Midbrain (tissue), 1 donor: ENCODE measurements at places on chromosomes 4 and X.

DNA sequence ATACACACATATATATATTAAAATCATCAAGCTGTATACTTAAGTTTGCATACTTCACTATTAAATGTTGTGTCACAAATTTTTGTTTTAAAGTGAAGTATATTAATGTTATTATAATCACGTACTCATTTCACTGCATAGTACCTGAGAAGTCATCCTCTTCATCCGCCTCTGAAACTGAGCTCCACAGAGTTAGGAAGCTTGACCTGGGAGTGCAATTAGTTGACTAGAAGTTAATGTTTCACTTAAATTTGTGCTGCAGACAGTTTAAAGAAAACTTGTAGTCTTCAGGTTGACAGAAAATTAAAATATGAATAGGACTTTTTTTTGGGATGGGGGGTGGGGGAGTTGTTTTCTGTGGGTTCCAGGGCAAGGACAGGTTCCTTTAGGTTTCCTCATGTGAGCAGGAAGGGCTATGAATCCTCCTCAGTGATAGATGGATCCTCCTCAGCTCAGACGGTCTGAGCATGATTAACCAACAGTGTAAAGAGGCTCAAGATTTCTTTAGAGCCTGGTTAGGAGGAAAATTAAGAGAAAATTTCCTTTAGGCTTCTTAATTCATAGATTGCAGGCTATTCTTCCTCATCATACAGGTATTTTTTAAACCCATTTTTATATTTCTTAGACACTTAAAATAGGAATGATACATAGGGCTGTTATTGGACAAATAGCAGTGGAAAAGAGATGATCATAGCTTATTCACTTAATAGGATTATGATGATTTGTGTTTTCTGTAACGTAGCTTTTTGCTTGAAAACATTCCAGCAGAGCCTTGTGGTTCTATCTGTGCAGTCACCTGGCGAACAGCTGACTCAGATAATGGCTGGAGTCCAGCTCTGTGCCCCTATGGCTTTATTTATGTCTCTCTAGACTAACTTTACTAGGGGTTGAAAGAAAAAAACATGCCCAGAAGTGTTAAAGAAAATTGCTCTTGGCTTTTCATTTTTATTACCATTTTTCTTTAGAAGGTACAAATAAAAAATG is 102.7 kb downstream of the SLC4A4 start:
- DNase-seq, result no peak

DNA sequence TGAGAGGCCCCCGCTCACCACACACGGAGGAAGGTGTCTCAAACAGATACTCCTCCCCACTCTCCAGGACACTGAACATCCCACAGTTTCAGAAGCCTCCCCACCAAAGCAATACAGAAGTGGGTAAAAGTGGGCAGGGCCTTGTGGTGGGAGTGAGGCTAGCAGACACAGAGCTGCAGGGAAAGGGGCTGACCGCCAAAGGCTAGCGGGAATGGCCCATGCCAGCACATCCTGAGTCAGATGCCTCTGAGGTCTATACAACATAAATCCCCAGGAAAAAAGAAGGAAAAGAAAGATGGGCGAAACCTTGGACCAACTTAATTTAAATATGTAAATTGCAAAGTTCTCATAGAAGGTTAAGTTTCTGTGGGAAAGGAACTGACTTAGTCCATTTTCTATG is 21.9 kb upstream of the ARHGAP10 start:
- DNase-seq, result no peak

- DNase-seq, result no peak
Measured at GRCh38 chr4:163693776-163694175, 199.3 kb downstream of the TMA16 start.

- DNase-seq, result no peak
Measured at GRCh38 chr4:183011213-183011907, 87.7 kb upstream of the WWC2 start.

- no peak for DNase-seq
Measured at GRCh38 chr4:143736861-143737260, 36.4 kb upstream of the FREM3 start.

- DNase-seq, result peak; percentile 52
Measured at GRCh38 chr4:1194010-1194900, 21.9 kb upstream of the SPON2 start.

DNA sequence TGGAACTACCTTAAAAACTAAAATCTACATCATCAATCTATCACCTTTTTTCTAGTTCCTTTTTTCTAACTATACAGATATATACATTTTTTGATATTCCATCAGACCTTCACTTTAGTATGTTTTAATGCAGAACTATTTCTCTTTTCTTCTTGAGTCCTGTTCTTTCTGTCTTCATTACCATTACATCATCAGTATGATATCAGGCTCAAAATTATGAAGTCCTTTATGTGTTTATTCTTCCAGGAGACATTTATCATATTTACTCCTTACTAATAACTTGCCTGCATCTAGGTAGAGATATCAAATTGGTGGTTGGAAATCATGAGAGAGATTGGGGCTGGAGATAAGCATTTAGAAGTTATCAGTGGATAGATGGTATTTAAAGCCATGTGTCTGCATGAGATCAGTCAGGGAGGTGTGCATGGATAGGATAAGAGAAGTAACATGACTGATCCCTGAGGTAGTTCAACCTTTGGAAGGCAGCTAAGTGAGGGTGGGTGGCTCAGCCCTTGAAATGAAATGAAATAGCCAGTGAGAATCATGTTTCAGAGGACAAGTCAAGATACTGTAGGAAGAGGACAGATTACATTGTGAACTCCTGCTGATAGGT is 43.1 kb downstream of the MRPL1 start:
- DNase-seq, result no peak
